ENCODE measurements at places on chromosomes 11 and 22.
A peak's percentile ranks its signal among the peaks of the same experiment; 100 is the strongest.

- DNase-seq: no peak
These were observed 5.5 kb downstream of the B3GNT6 start for GRCh38 chr11:77039491-77040400.

DNA sequence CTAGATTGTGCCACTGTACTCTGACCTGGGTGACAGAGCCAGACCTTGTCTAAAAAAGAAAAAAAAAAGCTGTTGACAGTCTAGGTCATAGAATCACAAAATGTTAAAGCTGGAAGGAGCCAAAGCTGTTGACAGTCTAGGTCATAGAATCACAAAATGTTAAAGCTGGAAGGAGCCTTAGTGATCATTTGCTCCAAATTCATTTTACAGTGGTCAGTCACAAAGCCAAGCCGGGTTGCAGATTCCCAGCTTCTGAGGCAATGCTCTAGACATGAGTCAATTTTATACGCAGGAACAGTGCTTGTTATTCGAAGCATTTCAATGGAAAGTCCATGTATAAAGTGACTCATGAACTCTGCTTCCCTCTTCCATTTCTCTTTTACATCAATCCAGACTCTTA is 47.4 kb downstream of the SYT13 start:
- DNase-seq: no peak

- no peak for DNase-seq
These were observed 24.2 kb upstream of the TMPRSS4 start for GRCh38 chr11:118052581-118053206.

- no peak for DNase-seq
These were observed 93.8 kb upstream of the CLPB start for GRCh38 chr11:72528121-72528520.

DNA sequence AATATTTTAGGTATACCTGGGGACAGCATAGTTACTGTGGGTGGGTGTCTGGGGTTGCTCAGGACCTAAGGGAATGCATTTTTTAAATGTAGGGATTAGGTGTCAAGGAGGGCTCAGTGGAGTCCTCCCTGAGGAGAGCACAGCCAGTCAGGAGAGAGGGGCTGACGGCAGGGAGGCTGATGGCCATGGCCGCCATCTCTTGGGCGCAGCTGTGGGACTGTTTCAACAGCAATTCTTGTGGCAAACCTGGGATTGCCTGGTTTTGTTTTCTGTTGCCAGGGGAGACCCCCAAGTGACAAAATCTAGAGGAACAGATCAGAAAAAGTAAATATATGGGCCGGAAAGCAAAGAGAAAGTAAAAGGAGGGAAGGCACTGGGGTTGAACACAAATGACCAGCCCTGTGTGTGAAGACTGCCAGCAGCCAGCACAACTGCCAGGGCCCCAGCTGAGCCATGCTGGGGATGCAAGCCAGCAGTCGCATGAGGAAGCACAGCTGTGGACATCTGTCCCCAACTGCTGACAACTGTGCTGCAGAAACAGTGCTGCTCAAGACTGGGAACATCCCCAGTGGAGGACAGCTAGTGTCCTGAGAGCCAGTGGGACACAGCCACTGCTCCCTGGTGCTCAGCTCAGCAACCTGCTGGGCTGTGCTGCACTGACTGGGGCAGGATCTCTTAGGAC is 10.5 kb downstream of the MIF start:
- peak; percentile 60 for DNase-seq

Data from OCI-LY7 (cell line).